ENCODE measurements at places on chromosomes 5 and 9.

DNA sequence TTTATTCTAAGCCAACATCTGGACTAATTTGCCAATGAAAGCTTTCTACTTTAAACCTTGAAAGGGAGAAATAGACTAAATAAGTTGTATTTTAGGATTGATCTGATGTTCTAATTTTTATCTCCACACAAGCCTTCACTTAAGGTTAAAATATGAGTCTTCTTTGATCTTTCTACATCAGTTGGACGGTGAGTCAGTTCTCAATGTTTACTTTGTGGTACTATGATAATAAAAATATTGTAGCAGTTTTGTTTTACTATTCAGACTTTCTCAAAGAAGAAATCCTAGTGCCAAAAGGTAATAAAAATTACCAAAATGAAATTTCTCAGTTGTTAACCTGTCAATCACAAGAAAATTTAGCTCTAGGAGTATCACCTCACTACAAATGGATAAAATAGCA lies 203.5 kb upstream of the RGMB start:
- no peak for DNase-seq

- no peak for DNase-seq
These were observed 5.6 kb upstream of the GLE1 start for GRCh38 chr9:128498911-128499310.

- no peak for DNase-seq
These were observed 580.6 kb downstream of the PTPRD start for GRCh38 chr9:10032166-10032565.

DNA sequence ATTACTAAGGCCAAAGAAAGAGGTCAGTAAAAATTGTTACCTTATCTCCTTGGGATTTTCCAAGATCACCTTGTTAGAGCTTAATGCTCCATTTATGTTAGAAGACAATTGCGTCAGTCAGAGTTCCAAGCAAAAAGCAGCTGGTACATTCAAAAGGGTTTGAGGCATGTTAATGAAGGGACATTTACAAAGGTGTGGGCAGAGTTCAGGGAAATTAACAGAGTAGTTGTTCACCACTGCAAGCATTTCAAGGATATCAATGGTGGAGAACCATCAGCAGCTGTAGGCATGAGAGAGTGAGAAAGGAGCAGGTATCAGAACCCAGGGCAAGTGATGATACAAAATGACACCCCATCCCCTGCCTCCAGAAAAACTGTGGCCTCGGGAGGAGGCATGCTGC lies 17.0 kb upstream of the SMARCA2 start:
- DNase-seq = no peak

GRCh38 chr9:7813030-7813429 lies 13.5 kb upstream of the DMAC1 start:
- DNase-seq = no peak

- no peak for DNase-seq
These were observed 23.0 kb downstream of the TMOD1 start for GRCh38 chr9:97524424-97524823.

GRCh38 chr5:2929779-2930178 lies 178.3 kb upstream of the IRX2 start:
- no peak for DNase-seq

All from stimulated activated CD4-positive, alpha-beta T cell treated with anti-CD3 and anti-CD28 coated beads, Interleukin-1b, Interleukin-23, amount 100 ng/mL, for 48 hours (primary cell).